Stimulated activated CD4-positive, alpha-beta T cell treated with anti-CD3 and anti-CD28 coated beads, Interleukin-2, amount 100 ng/mL, for 48 hours (primary cell): ENCODE measurements at places on chromosomes 3 and 15.

- no peak for DNase-seq
Observed at GRCh38 chr3:110504901-110505300, 566.7 kb upstream of the NECTIN3 start.

DNA sequence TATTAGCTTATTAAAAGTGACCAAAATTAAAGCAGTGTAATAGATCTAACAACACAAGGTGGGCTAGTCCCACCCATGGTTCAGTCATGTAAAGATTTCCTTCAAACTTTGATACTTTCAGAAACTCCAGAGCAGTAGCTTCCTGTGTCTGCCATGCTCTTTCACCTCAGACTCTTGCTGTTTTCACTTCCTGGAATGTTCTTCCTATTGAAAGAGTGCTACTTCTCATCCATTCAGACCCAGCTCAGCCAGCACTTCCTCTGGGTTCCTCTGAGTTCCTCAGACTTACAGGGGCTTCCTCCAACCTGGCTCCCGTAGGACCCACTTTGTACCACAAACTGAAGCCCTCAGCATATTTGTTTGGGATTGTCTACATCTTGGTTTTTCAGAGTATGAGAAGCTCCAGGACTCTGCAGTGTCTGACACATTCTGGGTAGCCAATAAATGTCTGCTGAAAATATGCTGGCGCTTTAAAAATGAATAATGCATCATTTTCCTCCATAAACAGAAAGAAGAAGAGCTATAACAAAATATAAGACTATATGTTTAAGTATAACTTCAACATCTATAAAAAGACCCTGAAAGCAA is 18.0 kb downstream of the NCEH1 start:
- DNase-seq = no peak

DNA sequence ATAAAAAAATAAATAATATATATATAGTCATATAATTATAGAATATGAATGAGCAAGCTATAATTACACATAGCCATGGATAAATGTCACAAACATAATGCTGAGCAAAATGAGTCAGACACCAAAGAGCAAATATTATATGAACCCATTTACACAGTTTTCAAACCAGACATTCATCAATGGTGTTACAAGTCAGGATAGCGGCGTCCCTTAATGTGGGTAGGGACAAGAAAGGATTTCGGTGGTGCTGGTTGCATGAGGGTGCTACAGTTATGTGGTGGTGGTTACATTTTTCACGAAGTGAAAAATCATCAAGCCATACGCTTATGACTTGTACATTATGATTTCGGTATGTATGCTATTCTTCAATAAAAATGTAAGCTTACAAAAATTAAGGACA is 100.5 kb downstream of the HMG20A start:
- DNase-seq = no peak

- no peak for DNase-seq
Observed at GRCh38 chr15:59185725-59186124, 20.9 kb upstream of the LDHAL6B start.

GRCh38 chr15:33844186-33844585 is 124.1 kb upstream of the CHRM5 start:
- no peak for DNase-seq

GRCh38 chr3:4978204-4978965 is 852 bp upstream of the BHLHE40 start:
- DNase-seq = peak; percentile 83

DNA sequence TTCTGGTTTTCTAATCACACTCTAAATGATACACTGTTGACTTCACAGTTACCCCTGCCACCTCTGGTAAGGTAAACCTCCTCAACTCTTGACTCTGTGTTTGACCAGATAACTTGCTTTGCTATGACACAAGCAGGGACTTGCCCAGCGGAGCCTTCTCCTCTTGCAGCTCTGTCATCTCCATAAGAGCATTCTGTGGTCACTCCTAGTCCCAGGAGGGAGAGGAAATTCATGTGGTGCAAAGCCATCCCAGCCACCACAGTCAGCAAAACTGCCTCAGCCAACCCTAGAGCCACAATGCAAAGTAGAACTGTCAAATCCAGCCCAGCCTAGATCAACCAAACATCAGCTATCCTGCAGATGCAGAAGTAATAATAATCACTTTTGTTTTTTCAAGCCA is 144.7 kb upstream of the GADL1 start:
- no peak for DNase-seq

DNA sequence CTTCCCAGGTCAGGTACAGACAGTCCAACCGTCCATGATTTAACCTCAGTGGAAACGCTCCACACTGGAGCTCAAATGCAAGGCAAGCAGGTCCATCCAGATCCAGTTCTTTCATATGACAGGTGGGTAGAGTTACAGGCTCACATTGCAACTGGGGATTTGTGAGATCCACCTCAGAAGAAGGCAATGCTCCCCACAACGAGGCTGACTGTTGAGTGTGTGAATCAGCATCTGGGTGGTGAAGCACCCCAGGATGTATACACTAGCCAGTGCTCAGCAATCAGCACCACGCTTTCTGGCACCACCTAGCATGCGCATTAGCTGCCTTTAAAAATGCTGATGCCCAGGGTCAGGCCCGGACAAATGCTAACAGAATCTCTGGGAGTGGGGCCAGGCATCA is 343.5 kb upstream of the ICE2 start:
- no peak for DNase-seq

DNA sequence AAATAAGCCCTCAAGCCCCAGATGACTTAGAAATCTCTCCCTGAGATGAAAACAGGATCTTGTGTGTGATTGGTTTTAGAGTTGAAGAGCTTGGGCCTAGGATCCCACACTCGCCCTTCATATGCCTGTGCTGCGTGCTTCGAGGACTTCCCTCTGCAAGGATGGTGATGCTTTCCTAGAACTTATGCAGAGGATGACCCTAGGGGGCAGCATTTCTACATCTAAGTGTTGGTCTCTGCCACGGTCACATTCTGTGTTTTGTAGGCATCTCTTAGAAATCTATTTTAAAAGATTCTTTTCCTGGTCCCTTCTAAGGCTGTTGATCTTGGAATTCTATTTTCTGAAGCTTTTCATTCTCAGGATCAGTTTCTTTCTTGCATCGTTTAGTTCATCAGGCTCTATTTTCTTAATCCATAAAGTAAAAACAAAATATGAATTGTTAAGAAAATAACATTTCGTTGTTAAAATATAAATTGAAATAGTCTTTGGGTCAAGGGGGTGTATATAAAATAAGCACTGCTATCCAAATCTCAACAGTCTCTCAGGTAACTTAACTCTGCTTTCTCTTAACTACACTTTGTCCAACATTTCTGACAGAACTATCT is 45.7 kb downstream of the WDR76 start:
- DNase-seq = no peak

- DNase-seq = no peak
Observed at GRCh38 chr3:143083781-143084180, 35.8 kb upstream of the CHST2 start.

GRCh38 chr3:98376631-98377030 is 13.8 kb upstream of the OR5K3 start:
- no peak for DNase-seq

GRCh38 chr15:36591536-36592411 is 12.3 kb downstream of the CDIN1 start:
- no peak for DNase-seq

DNA sequence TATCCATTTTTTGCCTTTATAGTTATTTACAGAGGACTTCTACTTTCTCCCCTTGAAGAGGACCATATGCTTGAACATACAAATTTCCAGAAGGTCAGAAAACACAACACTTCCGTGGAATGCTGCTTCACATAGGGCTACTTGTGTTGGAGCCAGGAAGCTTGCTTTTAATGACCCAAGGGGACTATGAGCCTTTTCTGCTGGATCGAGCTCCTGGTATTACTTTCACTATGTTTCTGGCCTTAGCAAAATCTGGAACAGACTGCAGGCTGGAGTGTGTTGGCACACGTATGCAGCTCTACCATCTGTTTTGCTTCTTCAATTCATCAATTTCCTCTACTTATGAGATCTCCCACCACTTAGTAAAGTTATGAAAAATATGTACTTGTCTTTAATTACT is 69.3 kb upstream of the CBLB start:
- DNase-seq = no peak

GRCh38 chr3:16739541-16740105 is 134.4 kb upstream of the DAZL start:
- no peak for DNase-seq
